ENCODE measurements at places on chromosomes 4 and X. TPM values are rescaled to one million over a fixed set of nuclear protein-coding genes. Genes with fewer than 3 reads are reported as not detected.

DNA sequence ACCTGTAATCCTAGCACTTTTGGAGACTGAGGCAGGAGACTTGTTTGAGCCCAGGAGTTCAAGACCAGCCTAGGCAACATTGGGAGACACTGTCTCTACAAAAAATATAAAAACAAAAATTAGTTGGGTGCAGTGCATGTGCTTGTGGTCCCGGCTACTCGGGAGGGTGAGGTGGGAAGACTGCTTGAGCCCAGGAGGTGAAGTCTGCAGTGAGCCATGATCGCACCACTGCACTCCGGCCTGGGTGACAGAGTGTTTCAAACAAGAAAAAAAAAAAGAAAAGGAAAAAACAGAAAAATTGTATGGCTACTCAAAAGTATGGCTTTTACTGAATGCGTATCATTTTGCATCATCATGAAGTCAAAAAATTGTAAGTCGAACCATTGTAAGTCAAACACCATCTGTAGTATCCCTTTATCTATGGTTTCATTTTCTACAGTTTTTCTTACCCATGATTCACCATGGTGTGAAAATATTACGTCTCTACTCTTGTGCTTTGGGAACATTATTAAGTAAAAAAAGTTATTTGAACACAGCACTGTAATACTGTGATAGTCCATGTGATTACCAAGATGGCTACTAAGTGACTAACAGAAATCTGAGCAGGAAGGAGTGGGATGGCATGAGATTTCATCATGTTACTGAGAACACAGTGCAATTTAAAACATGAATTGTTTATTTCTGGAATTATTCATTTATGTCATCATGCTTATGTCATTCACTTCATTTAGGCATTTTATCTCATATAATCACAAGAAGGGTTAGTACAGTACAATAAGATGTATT lies 26.5 kb upstream of the MANBA start:
- peaks cover 22% of the 10 kb centered on the region for H3K4me1 ChIP-seq
- peak overlapping the region; percentile 28 for H3K27ac ChIP-seq
- H3K27me3 ChIP-seq: no peaks in the 10 kb centered on the region
- H3K36me3 ChIP-seq: peaks cover 9% of the 10 kb centered on the region

GUCY1B1 gene
- 0.27 TPM for total RNA-seq

ARR3 gene
- total RNA-seq: not detected

ALB gene
- total RNA-seq: not detected

RBM46 gene
- total RNA-seq: not detected

GPM6B gene
- total RNA-seq: not detected

DNA sequence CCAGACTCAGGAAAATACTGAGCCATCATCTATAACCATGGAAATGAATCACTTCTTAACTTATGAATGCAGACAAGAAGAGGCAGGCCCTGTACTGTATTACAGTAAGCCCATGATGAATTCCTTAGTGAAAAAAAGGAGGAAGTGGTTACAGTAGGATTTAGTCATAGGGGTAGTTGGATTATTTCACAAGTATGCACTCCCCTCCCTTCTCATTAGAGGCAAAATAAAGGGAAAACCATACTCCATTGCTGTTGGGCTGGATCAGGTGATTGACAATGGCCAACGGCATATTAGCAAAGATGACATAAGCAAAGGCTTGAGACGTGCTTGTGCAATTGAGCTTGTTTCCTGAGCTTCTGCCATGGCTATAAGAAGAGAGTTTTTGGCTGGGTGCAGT lies 181.1 kb upstream of the PRPS2 start:
- no peaks in the 10 kb centered on the region for H3K36me3 ChIP-seq
- no peaks in the 10 kb centered on the region for H3K27me3 ChIP-seq
- H3K4me1 ChIP-seq: no peaks in the 10 kb centered on the region
- no peak overlapping the region for H3K27ac ChIP-seq
- DNase-seq: no peak

- DNase-seq: no peak
- H3K27ac ChIP-seq: no peak overlapping the region
- H3K36me3 ChIP-seq: no peaks in the 10 kb centered on the region
- no peak overlapping the region for H3K4me3 ChIP-seq
- H3K27me3 ChIP-seq: peaks cover 2% of the 10 kb centered on the region
- no peaks in the 10 kb centered on the region for H3K4me1 ChIP-seq
These were observed 221.7 kb downstream of the ARHGAP24 start for GRCh38 chr4:85696661-85697060.

SRPX2 gene
- not detected for total RNA-seq

DNA sequence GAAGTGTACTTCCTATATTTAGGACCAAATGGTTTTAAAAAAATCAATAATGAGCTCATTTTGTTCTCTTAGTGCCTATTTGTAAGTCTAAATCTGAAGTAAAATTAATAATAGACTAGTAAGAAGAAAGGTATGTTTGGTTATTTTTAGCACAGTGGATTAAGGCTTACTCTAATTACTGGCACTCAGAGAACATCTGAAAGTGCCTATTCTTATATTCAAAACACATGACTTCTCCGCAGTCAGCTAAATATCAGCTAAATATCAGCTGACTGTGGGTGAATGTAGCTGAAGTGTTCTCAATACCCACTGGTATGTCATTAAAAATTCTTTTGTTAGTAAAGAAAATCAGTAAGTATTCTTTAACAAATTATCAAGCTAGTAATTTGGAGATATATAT lies 6.0 kb downstream of the AP1S2 start:
- H3K4me1 ChIP-seq: peaks cover 18% of the 10 kb centered on the region
- peaks cover 16% of the 10 kb centered on the region for H3K36me3 ChIP-seq
- no peak for DNase-seq
- H3K4me3 ChIP-seq: no peak overlapping the region

GRCh38 chr4:119735165-119735651 lies 106.6 kb upstream of the PDE5A start:
- DNase-seq: no peak
- H3K4me3 ChIP-seq: no peak overlapping the region
- H3K36me3 ChIP-seq: no peaks in the 10 kb centered on the region
- H3K27ac ChIP-seq: no peak overlapping the region
- H3K4me1 ChIP-seq: no peaks in the 10 kb centered on the region
- peaks cover 1% of the 10 kb centered on the region for H3K27me3 ChIP-seq

JCHAIN gene
- total RNA-seq: not detected

FAAH2 gene
- 1.7 TPM for total RNA-seq

DNA sequence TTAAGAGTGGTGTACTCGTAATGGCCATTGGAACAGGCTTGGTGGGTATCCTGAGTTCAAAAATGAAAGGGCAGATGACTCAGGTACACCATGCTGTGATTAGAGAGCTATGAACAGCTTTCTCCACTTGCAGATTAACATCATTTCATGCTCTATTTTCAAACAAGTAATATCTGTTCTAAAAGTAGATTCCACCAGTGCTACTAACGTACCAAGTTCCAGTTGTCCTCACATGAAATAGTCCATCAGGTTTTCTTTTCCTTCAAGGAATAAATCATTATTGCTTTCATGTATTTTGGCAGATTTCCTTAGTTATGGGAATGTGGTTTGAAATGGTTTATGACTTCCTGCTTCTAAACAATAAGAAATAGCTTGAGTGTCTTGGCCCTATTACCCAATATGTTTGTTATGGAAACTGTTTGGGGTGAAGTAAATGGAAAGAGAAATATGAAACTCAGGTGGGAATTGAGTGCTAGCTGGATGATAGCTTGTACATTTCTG lies 49.9 kb downstream of the PCDH7 start:
- no peak overlapping the region for H3K27ac ChIP-seq
- no peaks in the 10 kb centered on the region for H3K36me3 ChIP-seq
- H3K4me3 ChIP-seq: no peak overlapping the region
- DNase-seq: no peak

DNA sequence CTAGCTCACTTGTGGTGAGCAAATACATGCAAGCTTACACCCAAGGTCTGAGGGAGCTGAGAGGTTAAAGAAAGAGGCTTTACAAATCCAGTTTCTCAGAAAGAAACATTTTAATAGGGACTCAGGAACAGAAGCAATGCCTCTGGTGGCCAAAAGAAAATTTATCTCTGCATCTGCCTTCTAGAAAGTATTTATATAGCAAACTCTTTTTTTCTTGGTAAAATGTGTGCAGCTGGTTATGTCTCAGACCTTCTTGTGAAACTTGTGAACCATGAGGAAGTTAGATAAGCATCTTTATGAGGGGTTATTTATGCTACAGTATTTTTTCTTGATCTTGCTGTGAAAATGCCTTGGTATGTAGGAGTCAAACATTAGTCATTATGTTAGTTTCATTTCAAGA lies 48.5 kb upstream of the CYSLTR1 start:
- DNase-seq: peak; percentile 4
- peaks cover 6% of the 10 kb centered on the region for H3K36me3 ChIP-seq
- peak overlapping the region; percentile 34 for H3K27ac ChIP-seq
- H3K27me3 ChIP-seq: no peaks in the 10 kb centered on the region

C4orf51 gene
- total RNA-seq: not detected

GRCh38 chr4:15427701-15428100 lies at the start of gene C1QTNF7:
TSS of gene C1QTNF7 (plus strand) at chr4:15428033. CDS start at chr4:15435744, 7,711 bp downstream.
- H3K27ac ChIP-seq: no peak within 1 kb of the TSS
- no peaks in the 10 kb centered on the region for H3K27me3 ChIP-seq
- no peak within 1 kb of the TSS for H3K4me3 ChIP-seq
- H3K4me1 ChIP-seq: peaks cover 14% of the 10 kb centered on the region

All from activated CD8-positive, alpha-beta T cell treated with anti-CD3 and anti-CD28 coated beads for 36 hours (primary cell).